Stimulated activated CD8-positive, alpha-beta memory T cell treated with anti-CD3 and anti-CD28 coated beads, Interleukin-4, amount 100 ng/mL, for 48 hours (primary cell): ENCODE measurements at places on chromosomes 2 and 18.
A peak's percentile ranks its signal among the peaks of the same experiment; 100 is the strongest.

DNA sequence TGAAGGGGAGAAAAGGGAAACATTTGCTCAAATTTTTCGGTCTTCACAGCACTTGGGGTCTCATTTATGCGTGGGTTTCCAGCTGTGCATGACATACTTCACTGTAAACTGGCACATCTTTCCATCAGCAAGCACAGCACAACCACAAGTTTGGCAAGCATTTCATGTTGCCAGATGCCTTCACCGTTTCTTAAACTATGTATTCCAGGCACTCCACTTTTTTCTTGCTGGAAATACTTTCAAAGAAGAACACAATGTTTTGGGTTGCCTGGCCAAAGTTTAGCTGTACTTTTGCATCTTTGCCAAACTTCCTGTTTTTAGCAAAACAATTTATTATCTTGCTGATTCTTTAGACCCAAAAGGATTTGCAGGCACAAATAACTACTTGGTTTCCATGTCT, 194.6 kb upstream of the MEIS1 start:
- no peak for DNase-seq

DNA sequence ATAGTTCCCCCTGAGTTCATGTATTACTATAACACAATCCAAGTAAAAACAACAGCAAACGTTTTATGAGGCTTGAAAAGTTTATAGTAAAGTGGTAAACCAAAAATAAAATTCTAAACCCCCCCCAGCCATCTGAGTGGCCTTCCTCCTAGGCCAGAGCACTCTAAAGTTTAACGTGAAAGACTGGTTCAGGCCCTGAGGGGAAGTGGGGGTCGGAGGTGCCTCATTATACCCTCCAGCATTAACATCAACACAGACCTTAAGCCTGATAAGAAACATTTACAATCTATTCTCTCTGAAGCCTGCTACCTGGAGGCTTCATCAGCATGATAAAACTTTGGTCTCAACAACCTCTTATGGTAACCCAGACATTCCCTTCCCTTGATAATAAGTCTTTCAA, 29.0 kb upstream of the CNGA3 start:
- DNase-seq, result no peak

DNA sequence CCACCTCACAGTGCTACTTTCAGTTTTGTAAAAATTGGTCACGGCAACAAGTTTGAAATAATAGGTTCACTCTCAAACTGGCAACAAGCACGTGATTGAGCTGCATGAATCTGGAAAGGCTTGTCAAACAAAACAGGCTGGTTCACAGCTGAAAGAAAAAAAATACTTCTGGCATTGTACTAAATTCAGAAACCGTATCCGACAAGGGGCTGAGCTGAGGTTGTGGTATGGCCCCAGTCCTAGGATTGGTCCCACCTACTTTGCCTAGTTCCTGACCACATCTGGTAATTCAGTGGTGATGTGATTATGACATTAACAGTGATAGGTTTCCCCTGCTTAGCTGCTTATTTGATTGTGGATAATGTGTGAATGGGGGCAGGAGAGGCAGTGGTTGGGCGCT, 326.5 kb upstream of the THUMPD2 start:
- no peak for DNase-seq

GRCh38 chr2:182179176-182179575, 193.5 kb downstream of the PPP1R1C start:
- DNase-seq, result no peak

DNA sequence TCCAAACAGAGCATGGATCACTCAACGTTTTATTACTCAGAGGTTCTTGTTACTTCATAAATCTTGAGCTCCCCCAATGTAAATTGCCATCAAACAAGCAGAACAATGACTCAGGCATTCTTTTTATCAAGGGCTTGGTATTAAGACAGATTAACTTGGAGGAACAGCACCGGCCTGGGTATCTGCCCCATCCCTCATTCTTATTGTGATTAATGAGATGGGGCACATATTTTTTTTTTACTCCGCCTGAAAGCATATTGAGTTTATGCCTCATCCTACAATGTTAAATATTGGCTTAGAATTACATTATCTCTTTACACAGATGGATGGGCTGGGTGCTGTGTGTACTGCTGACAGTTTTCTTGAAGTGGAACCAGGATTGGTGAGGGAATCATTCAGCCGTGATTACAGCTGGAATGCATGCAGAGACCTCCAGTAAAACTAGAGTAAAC, 387.3 kb downstream of the CLIP4 start:
- DNase-seq, result no peak

DNA sequence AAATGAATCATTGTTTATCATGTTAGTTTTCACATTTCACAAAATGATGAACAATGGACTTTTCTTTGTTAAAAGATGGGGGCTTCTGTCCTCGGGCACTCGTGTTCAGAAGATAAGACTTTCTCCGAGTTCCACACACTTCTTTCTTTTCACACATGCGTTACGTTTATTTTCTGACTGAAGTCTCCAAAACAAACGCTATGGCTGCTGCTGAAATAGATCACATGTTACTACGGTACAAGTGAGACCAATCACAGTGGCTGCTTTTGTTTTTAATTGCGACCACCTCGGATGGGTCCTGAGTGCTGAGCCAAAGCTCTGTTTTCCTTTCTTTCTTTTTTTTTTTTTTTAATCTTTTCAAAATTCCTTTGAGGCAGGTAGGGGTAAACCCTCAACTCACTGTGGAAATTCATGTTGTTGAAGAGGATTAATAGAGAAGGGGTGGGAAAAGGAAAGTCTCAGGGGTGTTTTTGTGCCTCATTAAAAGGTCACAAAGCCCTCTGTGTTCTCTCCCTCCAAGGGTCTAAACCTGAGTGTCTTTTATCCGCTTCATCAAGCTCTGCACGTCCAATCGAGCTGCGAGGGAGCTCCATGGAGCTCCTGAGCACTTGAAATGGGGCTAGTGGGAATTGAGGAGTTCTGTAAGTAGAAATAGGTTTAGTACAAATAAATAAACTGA, 48.2 kb downstream of the ARL4C start:
- DNase-seq, result no peak

DNA sequence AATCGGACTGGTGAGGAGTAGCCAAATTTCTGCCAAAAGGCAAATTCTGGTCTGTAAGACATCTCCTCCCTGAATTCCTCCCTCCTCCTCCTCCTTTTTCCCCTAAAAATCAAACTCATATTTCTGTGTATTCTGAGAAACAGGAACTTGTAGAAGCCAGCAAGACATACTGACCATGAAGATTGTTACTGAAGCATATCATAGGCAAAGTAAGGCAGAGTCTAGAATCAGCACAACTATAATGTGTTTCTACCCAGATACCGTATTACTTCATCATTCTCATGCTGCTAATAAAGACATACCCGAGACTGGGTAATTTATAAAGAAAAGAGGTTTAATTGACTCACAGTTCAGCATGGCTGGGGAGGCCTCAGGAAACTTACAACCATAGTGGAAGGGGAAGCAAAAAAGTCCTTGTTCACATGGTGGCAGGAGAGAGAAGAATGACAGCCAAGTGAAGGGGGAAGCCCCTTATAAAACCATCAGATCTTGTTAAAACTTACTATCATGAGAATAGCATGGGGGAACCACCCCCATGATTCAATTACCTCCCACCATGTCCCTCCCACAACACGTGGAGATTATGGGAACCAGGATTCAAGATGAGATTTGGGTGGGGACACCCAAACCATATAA, 24.9 kb upstream of the EPC2 start:
- no peak for DNase-seq

GRCh38 chr18:10927286-10927992, 221.9 kb downstream of the PIEZO2 start:
- no peak for DNase-seq

GRCh38 chr2:72131371-72131891, 16.2 kb downstream of the CYP26B1 start:
- DNase-seq, result peak; percentile 8

DNA sequence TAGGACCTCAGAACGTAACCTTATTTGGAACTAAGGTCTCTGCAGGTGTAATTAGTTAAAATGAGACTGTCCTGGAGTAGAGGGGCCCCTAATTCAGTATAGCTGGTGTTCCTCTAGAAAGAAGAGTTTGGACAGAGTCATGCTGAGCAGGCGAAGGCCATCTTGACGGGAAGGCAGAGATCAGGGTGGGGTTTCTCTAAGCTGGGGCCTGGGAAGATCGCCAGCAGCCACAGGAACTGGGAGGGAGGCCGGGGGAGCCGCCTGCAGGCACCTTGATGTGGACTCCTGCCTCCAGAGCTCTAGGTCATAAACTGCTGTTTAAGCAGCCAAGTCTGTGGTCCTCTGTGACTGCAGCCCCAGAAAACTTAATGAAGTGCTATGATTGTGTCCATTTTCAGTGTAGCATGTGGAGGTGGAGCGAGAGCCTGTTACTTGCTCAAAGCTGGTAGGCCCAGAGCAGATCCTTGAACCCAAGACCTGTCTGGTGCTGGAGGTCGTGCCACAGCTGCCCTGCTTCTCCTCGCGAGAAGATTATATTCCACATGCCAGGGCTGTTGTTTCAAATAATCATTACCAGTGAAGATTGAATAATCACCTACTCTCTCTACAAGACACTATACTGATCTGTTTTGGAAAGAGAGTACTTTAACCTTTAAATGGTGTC, 105.7 kb downstream of the TPO start:
- no peak for DNase-seq

GRCh38 chr2:119463136-119463535, 31.5 kb downstream of the TMEM37 start:
- no peak for DNase-seq

- no peak for DNase-seq
These were observed 458.5 kb upstream of the SALL3 start for GRCh38 chr18:78521136-78521535.

GRCh38 chr2:102439065-102439695, 16.2 kb downstream of the IL18RAP start:
- no peak for DNase-seq

- no peak for DNase-seq
These were observed 37.0 kb upstream of the DPP10 start for GRCh38 chr2:114405247-114406116.

DNA sequence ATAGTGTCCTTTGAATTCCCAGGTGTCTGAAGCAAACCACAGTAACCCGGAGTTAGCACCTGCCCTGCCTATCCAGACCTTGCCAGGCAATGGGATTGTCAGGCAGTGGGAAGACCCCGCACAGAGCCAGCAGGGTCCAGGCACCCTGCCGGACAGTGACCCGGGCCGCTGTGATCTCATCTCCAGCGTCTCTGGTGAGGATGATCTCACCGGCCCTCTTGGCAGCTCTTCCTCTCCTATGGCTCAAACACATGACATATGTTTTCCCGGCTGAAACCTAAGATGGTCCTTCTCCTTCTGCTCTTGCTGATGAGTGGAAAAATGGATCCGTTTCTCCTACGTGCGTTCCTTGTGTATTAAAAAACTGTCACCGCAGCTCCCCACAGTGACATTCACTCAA, 75.1 kb downstream of the ACOXL start:
- no peak for DNase-seq

GRCh38 chr2:194686569-194686968, 970.5 kb upstream of the SLC39A10 start:
- no peak for DNase-seq

GRCh38 chr2:196515608-196516007, 123.9 kb upstream of the CCDC150 start:
- DNase-seq, result no peak

DNA sequence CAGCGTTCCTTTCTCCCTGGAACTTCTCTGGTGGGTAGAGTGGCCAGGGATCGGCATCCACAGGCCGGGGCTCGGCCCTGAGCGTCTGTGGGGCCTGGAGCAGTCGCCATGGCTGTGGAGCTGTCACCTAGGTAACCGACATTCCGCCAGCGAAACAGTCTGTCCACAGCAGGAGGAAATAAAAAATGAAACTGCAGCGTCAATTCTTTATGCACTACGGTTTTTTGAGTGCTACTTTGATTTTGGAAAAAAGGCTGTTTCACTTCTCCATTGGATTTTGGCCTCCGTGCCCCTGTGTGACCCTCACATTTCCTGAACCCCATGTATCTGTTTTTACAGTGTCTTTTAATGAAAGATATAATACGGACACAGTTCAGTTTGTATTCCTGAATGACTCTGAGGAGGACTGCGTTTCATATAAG, 163.4 kb downstream of the LDLRAD4 start:
- peak; percentile 45 for DNase-seq

- no peak for DNase-seq
These were observed 181.4 kb downstream of the OSR1 start for GRCh38 chr2:19176977-19177376.

DNA sequence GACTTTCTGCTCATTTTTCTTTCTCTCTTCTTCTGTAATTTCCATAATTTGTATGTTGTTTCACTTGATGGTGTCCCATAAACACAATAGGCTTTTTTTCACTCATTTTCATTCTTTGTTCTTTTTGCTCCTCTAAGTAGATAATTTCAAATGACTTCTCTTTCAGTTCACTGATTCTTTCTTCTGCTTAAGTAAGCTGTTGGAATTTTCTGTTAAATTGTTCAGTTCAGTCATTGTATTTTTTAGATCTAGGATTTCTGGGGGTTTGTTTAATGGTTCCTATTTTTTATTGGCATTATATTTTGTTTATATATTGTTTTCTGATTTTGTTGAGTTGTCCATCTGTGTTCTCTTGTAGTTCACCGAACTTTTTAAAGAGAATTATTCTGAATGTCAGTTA, 19.5 kb downstream of the SP140L start:
- no peak for DNase-seq

DNA sequence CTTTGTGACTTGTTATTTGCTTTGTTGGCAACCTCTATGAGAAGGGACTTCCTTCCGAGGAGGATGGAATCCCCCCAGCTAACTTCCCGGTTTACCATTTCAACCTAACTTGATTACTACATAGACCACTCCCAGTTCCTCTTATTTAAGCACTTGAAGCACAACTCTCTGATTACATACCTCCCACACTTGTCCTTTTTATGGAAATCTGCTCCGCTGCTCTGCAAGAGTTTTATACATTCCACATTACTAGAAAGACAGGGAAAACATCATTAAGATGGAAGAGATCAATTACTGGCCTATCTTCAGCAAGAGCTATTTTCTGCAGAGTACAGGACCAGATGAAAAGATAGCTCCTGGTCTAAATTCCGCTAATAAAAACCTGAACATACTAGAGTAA, 160.0 kb upstream of the PGAP1 start:
- no peak for DNase-seq

DNA sequence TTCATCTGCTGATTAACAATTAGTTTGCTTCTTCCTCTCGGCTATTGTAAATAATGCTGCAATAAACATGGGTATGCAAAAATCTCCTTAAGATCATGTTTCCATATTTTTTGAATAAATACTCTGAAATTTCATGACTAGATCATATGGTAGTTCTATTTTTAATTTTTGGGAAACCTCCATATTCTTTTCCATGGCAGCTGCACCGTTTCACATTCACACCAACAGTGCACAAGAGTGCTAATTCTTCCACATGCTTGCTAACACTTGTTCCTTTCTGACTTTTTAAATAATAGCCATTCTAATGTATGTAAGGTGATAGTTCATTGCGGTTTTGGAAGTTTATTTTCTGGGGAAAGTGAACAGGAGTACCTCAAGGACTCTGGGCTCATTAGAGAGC, 52.6 kb upstream of the TACR1 start:
- DNase-seq, result no peak

- no peak for DNase-seq
These were observed 61.4 kb downstream of the MYO5B start for GRCh38 chr18:50133526-50133925.
